ENCODE measurements at places on chromosomes 12 and 14. TPM values are rescaled to one million over a fixed set of nuclear protein-coding genes. Genes with fewer than 3 reads are reported as not detected.

- no peak for DNase-seq
Observed at GRCh38 chr14:66482873-66483272, 3.3 kb upstream of the CCDC196 start.

DNA sequence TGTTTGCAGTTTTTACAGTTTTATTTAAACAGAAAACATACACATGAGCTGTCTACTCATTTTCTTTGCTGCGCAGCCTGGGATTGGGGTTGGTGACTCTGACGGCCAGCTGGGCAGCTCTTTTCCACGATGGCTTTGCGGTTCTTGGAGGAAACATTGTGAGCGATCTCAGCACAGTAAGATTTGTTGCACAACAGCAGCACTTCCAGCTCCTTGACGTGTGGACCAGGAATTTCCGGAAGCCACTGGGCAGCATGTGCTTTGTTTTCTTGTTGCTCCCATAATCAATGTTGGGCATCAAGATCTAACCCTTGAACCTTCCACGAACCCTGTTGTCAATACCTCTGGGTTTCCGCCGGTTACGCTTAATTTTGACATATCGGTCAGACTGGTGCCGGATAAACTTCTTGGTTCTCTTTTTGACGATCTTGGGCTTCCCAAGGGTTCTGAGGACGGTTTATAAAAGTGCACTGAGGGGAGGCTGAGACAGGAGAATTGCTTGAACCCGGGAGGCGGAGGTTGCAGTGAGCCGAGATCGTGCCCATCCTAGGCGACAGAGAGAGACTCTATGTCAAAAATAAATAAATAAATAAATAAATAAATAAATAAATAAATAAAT is 21.8 kb downstream of the FKBP11 start:
- peak; percentile 13 for DNase-seq

The PSEN1 gene
- polyA plus RNA-seq, result 15.7 TPM

DNA sequence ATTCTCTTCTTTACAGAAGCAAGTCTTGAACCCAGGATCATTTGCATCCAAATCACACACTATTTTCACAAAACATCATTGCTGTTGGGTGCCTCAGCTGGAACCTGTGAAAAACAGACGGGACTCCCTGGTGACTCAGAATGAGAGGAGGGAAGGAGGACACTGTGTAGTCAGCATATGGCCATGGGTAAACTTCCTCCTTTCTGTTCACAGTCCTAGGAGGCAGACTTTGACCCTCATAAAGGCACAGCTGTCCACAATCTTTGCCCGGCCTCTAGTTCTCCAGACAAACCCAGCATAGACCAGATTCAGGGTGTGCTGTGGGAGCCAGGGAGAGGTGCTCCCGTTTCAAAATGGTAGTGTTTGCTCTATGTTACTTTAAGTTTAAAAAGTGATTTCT is 62.0 kb downstream of the DYRK2 start:
- peak; percentile 23 for DNase-seq

- DNase-seq, result no peak
Observed at GRCh38 chr14:85960756-85961155, 430.8 kb downstream of the FLRT2 start.

DNA sequence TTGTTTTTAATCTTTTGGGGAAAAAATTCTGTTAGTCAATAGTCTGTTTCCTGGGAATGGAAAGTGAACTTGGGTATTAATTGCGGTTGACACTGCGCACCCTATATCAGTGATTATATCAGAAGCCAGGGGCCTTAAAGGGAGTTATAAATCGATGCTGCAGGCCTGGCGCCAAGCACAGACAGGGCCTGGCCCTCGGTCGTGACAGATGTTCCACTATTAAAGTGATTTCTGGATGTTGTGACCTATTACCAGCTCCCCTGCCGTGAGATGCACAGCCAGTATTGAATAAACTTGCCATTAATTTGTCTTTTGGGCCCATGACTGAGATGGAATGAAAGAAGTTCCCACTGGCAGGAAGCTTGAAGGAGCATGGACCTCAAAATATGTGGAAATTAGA is 45.1 kb upstream of the KITLG start:
- DNase-seq, result no peak

DNA sequence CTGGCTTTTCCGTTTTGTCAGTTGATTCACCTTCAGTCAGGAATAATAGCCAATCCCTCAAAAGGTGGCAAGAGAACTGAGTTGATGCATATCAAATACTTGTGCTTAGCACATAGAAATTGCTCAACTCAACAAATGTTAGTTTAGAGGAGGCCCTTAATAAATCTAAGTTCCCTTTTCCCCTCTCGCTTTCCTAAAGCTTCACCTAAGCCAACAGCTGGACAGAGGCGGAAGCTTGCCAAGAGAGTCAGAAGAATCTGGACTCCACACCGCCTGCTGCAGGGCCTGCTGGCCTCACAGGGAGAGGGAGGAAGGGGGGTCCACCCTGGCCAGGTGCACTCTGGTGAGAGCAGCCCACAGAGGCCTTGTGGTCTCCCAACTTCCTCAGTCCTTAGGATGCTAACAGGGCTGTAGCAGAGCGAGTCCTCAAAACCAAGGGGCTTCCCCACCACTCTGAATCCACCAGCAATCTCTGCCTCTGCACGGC is 213.1 kb downstream of the CHST11 start:
- peak; percentile 47 for DNase-seq

DNA sequence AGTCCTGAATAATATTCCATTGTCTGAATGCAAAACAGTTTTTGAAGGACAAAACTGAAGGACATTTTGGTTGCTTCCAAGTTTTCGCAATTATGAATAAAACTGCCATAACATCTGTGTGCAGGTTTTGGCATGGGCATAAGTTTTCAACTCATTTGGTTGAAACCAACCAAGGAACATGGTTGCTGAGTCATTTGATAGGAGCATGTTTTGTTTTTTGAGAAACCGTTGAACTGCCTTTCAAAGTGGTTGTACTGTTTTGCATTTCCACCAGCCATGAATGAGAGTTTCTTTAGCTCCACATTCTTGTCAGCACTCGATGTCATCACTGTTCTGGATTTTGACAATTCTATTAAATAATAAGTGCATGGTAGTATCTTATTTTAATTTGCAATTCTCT is 23.0 kb upstream of the GSG1 start:
- DNase-seq, result no peak

DNA sequence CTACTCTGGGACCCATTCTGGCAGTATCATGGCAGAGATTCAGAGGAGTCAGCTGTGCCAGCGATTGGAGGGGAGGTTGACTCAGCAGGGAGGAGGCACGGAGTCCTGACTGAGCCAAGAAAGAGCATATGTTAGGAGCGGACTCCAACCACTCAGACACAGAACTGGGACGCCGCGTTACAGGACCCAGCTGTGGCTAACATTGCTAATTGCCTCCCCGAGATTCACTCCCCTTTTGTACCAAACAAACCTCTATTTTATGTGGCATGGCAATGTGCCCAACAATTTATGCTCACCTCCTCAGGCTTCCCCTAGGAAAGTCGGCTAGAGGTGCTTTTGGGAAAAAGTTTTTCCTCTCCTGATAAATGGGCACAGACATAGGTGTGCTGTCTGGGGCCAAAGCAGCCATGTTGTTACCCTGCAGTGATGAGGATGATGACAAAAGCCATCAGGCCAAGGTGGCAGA is 15.2 kb upstream of the CLIP1 start:
- DNase-seq, result peak; percentile 89

DNA sequence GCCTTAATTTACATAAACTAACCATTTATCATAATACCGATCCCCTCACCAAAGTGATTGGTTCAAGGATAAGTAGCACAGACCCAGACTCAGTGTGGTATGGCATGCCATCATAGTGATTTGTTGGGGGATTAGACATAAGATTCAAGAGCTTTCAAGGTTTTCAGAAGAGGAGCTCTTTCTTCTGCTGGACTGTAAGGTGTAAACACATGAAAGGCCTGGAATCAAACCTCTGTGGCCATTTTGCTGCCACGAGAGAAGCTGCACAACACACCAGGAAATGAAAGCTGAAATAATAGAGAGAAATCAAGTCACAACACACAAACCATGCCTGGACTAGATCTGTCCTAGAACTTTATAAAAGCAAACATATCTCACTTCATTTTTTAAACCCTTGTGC is 30.8 kb downstream of the BTG1 start:
- no peak for DNase-seq

DNA sequence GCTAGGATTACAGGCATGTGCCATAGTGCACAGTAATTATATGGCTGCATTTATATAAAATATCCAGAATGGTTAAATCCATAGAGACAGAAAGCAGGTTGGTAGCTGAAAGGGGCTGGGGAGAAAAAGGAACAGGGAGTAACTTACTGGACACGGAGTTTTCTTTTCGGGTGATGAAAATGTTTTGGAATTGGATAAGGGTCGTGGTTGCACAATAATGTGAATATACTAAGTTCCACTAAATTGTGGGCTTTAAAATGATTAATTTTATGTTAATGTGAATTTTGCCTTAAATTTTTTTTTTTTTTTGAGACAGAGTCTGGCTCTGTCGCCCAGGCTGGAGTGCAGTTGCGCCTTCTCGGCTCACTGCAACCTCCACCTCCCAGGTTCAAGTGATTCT is 70.1 kb upstream of the BDKRB2 start:
- no peak for DNase-seq

DNA sequence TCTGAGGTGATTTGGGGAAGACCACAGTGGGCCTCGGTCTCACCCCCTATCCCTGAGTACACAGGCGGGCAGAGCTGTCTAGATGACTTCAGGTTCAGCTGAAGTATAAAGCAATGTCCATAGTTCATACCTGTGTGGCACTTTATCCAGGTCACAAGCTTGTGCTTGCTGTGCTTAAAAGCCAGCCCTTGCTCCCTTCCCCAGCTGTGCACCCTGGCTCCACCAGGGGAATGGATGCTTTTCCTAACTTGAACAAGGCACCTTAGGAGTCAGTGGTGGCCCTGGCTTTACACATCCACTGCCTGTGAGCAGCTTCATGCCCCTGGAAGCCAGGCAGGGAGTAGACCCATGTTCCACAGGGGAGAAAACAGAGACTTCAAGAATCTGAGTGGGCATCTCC is 5.5 kb downstream of the CARMIL3 start:
- DNase-seq, result no peak

GRCh38 chr12:64618953-64619590 is 8.8 kb downstream of the RASSF3 start:
- DNase-seq, result peak; percentile 57

The RND1 gene
- 0.72 TPM for polyA plus RNA-seq

DNA sequence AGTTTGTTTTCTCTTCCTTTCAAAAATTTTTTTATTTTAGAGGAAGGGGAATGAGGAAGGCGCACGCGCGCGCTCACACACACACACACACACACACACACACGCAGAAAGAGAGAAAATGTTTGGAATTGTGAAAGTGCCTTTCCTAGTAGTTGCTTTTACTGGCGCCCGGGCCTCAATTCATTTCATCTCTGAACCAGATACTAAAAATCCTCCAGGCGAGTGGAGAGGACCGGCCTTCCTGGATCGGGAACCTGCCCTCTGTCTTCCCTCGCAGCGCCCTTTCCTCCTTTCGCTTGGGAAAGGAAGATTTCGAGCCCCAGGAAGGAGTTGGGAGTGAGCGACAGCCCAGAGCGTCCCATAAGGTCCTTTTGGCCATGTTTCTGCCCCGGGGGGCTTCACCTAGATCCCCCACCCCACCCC is 7.8 kb upstream of the TBX3 start:
- DNase-seq, result no peak

The HOXC10 gene
- polyA plus RNA-seq, result 0.34 TPM

GRCh38 chr14:97995038-97995437 is 1197.9 kb downstream of the VRK1 start:
- DNase-seq, result no peak

GRCh38 chr14:78947681-78948080 is 777.5 kb downstream of the NRXN3 start:
- DNase-seq, result no peak

DNA sequence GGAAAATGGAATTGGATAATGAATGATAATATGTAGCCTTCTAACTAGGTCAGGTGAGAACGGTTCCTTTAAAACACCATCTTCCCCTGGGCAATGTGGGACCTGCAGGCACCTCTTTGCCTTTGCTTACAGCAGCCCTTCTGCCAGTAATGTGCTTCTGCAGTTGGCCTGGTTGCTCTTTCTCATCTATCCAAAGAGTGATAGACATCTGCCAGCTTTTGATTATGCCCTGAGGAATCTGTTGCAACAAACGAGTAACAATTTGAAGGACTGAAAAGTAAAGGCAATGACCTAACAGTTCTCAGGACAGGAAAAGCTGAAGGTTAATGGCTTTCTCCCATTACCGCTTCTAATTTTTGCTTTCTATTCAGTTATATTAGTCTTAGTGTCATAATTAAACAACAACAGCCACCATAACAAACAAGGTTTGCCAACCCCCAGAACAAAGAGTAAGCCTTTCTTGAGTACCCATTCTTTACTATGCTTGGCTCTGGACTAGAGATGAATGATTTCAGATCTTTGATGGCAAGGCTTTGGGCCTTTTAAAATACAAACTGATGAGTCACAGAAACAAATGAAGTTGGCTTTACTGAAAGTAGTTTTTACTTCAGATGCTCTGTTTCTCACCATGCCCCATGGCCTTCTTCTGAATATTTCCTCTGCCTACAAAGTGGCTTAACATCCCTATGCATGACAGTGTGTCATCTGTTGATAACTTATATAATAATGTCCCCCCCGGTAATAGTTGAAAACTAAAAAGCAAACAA is 76.1 kb upstream of the KRR1 start:
- DNase-seq, result no peak

The MYBPC1 gene
- polyA plus RNA-seq, result 0.37 TPM

GRCh38 chr12:106481246-106481645 is 101.6 kb upstream of the RFX4 start:
- DNase-seq, result no peak

All from adrenal gland (tissue), 19 donors.